ENCODE measurements at places on chromosomes 2 and 18.

DNA sequence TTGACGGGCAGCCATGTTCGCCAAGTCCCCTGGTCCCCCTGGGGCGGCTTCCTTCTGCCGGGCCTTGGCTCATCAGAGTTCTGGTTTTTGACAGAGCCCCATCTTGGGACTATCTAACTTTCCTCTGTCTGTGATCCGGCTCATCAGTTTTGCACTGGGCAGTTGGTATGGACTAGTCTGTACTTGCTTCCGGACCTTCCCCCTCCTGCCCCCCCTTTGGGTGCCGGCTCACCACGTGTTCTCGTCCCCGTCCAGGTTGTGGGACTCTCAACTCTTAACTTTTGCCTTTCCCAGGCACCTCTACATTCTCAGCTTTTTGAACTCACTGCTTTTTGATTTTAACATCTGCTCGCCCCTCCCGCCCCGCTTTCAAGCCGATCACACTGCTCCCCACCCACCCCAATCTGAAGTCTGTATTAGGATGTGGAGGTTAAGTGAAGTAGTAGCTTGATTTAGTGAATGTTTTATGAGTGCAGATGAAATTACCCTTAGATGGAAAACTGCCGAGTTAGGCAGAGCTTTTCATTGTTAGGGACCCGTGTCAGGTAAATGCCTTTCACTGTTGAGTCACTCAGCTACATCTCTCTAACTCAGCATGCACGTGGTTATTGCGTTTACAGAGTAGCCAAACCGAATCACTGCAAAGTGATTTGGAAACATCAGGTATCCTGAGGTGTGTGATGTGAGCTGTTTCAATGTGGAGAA lies 874 bp downstream of the WDR43 start:
- peak; percentile 20 for DNase-seq

GRCh38 chr2:16640001-16640700 lies 25.5 kb downstream of the CYRIA start:
- no peak for DNase-seq

- no peak for DNase-seq
Measured at GRCh38 chr2:184814421-184814820, 216.1 kb downstream of the ZNF804A start.

GRCh38 chr18:36505665-36506064 lies 208.2 kb downstream of the FHOD3 start:
- no peak for DNase-seq

GRCh38 chr2:48320742-48321141 lies 209.2 kb upstream of the STON1 start:
- no peak for DNase-seq

DNA sequence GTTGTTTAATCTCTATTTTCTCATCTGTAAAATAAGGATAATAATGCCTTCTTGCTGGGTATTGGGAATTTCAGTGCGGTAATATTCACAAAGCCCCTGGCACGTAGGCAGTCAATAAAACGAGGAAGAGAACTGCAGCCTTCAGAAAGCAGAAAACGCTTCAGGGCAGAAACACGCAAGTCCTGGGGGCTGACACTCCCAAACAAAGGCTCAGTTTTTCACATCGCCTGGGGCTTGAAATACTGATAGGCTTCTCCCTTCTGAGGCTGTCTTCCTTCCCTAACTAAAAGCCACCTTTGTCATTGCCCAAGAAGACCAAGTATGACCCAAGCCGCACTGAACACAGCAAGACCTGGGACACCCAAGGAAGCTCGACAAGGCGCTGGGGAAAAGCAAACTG lies 32.4 kb downstream of the TMEM177 start:
- DNase-seq, result no peak

- no peak for DNase-seq
Measured at GRCh38 chr2:46131-46470, 204 bp downstream of the FAM110C start.

DNA sequence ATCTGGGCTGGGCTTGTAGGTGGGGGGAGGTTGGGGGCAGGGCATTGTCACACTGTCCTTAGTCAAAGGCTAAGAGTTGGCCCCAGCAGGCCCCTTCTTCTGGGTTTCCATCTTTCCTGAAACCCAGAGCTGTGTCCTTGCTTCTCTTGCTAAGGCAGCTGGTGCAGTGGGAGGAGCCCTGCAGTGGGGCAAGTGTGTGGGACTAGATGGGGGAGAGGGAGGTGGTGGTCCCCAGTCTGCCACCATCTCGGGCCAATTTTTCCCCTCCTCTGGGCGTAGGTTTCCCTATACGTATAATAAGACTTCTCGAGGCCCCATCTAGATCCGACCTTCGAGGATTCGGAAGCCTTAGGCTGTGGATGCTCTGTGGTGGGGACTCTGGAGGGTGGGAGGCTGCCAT lies 3.5 kb downstream of the KCNF1 start:
- DNase-seq, result no peak

DNA sequence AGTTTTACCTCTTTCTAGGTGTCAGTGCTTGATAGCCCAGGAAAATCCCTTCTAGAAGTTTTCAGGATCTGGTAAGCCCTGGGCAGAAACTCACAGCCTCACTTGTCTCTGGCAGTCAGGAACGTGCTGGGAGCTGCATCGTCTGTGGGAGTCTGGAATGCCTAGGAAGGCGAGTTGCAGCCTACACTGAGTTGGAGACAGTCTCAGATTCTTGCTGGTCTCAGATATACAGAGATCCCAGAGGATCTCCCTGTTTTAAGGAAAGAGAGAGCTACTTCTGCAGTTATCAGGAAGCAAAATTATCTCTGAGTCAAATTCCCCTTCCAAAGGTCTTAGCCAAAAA lies 104.4 kb upstream of the CDC42EP3 start:
- no peak for DNase-seq

- peak; percentile 33 for DNase-seq
Measured at GRCh38 chr2:27262379-27263286, at the start of gene SLC30A3. Gene SLC30A3 (minus strand): TSS chr2:27263047. CDS start chr2:27262906, 141 bp downstream.

DNA sequence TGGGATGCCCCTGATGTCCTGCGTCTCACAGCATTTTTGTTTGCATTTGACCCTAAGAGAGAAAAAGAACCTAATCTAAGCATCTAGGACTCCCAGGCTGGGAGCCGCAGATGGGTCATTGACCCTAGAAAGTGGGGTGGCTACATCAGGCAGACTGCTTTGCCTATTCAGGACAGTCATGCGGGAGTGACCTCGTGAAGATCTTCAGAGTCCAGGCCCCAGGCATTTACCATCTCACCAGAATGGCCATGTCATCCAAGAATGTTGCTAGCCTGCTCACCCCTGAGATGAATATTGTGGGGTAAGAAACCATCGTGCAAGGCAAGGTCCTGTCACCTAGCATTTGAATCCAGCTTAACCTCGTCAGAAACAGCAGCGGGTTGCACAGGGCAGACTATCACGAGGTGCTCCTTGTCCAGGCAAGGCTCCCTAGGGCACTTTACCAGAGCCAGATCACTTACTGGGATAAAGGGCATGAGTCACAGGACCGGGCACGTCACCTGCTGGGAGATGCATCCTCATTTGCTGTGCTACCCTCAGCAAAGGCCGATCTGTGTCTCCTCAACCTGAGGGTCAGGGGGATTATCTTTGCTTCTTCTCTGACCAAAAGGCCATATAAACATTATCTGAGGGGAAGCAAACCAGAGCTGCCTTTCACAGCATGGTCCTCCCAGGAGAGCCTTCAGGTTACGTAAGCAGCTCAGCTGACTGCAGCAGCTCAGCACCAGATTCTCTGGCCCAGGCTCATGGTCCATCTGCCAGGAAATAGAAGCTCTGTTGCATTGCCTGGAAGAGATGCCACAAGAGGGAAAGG lies 162.3 kb downstream of the ACKR3 start:
- DNase-seq, result no peak

DNA sequence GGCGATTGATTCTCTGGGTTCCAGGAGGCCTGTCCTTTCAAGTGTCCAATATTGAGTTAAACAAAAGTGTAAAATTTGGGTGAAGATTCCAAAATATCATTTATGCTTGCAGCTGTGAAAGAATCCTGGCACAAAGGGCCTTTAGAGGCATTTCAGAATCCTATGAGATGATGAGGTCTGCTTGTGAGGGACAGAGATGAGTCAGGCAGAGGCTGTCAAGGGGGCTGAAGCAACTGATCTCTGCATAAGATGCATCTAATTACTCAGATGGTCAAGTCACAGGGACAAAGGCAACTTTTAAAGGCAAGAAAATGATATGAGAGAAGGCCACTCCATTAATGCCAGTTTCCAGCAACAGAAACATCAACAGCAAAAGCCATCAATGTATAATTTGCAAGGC lies 78.8 kb downstream of the FHOD3 start:
- DNase-seq, result no peak

GRCh38 chr18:48975120-48975816 lies 24.5 kb upstream of the SMAD7 start:
- no peak for DNase-seq
